Dermis blood vessel endothelial cell (primary cell): ENCODE measurements at places on chromosomes 6 and 20. TPM values are rescaled to one million over a fixed set of nuclear protein-coding genes. Genes with fewer than 3 reads are reported as not detected.

- peak; percentile 35 for DNase-seq
Observed at GRCh38 chr6:109455437-109456110, at the start of gene MICAL1. MICAL1 (minus strand) TSS chr6:109455772; CDS start chr6:109454196, 1,576 bp downstream.

- no peak for DNase-seq
Observed at GRCh38 chr6:153956808-153957207, 82.2 kb upstream of the OPRM1 start.

GRCh38 chr20:49147296-49147695 is 40.8 kb downstream of the STAU1 start:
- no peak for DNase-seq

GRCh38 chr6:9799582-9799981 is 615.3 kb downstream of the TFAP2A start:
- DNase-seq, result no peak

The CST2 gene
- not detected in 2 replicates for total RNA-seq

DNA sequence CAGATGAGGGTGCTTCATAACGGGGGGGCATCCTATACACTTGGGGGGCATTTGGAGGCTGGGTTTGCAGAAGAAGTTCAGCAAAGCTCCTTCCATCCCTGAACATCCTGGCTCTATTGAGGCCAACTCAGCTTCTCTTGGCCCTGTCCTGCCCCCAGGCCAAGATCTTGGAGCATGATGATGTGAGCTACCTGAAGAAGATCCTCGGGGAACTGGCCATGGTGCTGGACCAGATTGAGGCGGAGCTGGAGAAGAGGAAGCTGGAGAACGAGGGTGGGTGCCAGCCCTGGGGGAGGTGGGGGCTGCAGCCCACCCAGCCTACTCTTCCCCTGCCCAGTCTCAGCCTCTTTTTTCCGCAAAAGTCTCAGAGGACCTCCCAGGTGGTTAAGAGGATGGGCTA is 17.2 kb downstream of the GDAP1L1 start:
- no peak for DNase-seq
